ENCODE measurements at places on chromosomes 2 and 18. TPM values are rescaled to one million over a fixed set of nuclear protein-coding genes. Genes with fewer than 3 reads are reported as not detected.

CD8B gene
- total RNA-seq = not detected

GRCh38 chr2:40418614-40419363 lies 33.1 kb downstream of the SLC8A1 start:
- no peak for DNase-seq

DNA sequence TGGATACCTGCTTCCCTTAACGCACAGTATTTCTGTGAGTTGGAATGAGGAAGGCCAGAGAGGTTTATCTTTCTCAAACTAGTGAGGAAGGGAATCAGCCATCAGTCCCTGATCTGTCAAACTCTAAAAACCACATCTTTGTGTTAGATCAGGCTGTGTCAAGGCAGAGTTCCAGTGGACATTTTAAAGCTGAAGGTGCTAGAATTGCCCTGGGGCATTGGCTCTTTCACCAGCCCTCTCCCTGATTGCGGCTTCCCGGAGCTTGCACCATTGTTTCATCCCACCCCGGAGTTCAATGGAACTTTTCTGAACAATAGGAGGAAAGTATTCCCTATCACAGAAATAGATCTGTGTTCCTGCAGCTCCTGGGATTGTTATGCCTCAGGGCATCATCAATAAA lies 110.2 kb downstream of the RNF144A start:
- no peak for DNase-seq

GRCh38 chr2:108927936-108928659 lies 60.9 kb downstream of the EDAR start:
- no peak for DNase-seq

- no peak for DNase-seq
Measured at GRCh38 chr2:161976917-161977316, 97.1 kb downstream of the DPP4 start.

GRCh38 chr18:7358989-7359726 lies 128.3 kb downstream of the LRRC30 start:
- DNase-seq = no peak

GRCh38 chr2:152560166-152560565 lies 157.1 kb downstream of the PRPF40A start:
- DNase-seq = no peak

PROC gene
- not detected for total RNA-seq
